ENCODE measurements at places on chromosomes 7 and 10. TPM values are rescaled to one million over a fixed set of nuclear protein-coding genes. Genes with fewer than 3 reads are reported as not detected.

DNA sequence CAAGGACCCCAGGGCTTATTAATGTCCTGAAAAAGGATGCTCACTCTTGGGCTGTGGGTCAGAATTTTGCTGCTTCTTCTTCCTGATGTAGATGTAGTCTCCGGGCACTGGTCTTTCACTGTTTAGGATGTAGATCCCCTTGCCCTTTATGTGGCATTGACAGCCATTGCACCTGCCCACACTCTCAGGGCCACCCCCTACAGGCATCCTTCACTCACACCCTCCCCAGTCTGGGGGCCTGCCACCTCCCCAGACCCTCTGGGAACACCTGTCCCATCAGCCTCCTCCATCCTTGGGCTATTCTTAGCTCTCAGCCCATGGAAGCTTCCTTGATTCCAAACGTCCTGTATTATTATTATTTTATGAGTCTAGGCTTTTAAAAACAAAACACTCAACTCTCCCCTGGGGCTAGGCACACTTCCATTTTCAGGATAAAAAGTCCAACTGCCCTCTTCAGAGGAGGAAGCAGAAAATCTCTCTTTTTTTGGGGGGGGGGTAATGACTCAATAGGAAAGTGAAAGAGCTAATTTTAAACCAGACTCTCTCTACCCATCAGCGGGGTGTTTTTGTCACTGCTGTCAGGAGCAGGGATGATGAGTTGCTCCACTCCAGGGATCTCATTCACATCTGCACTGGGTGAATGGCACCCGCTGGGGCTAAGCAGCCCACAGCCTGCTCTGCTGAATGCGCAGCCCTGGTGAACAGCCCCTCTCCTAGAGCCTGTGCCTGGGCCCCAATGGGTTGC lies 11.5 kb upstream of the KLRG2 start:
- DNase-seq, result no peak

- DNase-seq, result no peak
Measured at GRCh38 chr10:122126763-122127659, 138.0 kb downstream of the TACC2 start.

- DNase-seq, result no peak
Measured at GRCh38 chr7:115708013-115708341, 322.6 kb downstream of the TFEC start.

DNA sequence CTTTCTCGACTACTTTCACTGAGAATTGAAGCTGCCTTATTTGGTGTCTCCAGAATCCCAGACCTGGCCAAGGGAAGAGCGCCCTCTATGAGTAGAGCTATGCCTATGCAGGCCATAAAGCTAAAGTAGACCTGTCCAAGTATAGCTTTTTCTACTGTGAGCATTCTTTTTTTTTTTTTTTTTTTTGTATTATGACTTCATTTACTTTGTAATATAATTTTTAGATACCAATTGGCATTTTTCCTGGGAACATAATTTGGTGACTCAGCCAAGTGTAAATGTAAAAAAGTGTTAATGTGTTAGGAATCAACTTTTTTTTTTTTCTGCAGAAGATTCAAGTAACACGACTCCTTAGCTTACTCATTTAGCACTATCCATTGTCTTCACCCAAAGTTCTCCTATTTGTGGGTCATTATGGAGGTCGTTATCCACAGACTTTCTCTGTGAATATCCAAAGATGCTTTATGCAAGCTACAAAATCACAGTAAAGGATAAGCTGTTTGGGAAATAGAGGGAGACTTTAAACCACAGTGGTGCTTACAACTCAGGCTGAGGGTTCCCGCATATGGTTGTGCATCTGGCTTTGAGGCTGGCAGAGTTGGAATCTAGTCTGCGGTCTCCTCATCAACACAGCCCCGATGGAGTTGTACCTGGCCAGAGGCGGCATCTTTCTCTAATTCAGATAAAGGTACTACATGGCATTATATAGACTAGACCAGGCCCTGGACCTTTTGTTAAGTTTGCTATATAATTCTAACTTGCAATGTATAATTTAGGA lies 1040.2 kb upstream of the SORCS1 start:
- DNase-seq, result no peak

- no peak for DNase-seq
Measured at GRCh38 chr10:111677759-111678158, 505.8 kb downstream of the GPAM start.

DNA sequence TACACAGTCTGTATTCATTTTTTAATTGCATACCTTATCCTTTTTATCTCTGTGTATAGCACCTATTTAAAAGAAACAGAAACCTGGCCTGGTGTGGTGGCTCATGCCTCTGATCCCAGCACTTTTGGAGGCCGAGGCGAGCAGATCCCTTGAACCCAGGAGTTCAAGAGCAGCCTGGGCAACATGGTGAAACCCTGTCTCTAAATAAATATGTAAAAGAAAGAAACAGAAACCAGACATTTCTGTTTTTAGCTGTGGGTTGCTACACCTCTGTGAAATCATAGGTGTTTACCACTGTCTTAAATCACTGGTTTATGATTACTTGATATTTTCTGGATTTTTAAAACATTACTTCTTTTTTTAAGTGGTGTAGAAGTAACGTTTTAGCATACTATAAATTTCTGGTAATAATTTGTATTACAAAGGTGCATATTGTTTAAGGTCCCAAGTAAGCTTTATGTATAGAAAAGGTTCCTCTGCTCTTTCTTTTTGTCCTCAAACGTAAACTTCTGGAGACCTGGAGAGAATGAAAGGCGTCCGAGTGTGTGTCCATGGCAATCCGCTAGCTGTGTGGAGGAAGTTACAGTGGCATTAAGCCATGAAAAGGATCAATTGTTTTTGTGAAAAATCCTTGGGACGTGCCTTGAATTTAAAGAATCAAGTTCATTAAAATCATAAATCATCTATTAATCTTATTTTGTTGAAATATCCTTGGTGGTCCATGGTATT lies 41.1 kb downstream of the PTPRZ1 start:
- DNase-seq, result no peak

DNA sequence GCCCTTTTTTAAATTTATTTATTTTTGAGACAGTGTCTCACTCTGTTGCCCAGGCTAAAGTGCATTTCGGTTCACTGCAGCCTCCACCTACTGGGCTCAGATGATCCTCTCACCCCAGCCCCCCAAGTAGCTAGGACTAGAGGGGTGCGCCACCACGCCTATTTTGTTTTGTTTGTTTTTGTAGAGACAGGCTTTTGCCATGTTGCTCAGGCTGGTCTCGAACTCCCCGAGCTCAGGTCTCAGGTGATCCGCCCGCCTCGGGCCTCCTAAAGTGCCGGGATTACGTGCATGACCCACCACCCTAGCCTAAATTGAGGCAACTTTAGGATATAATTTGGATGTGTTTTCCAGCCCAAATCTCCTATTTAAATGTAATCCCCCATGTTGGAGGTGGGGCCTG lies 805 bp downstream of the ZNF736 start:
- DNase-seq, result no peak

DNA sequence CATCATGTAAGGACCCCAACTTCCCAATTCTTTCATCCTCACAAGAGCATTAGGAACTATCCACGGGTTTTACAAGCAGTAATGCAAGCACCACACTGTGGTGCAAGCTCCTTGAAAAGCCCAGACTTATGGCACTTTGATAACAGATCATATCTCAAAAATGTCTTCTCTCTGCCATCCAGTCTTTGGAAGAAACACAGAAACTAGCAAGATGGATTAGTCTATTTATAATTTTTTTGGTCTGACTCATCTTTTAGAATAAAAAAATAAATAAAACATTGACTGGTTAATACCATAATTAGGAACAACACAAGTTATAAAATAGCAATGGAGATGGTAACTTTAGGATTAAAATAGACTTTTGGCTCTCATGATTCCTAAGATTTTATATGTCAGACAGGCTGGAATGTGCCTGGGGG lies 49.0 kb upstream of the CALD1 start:
- no peak for DNase-seq

DNA sequence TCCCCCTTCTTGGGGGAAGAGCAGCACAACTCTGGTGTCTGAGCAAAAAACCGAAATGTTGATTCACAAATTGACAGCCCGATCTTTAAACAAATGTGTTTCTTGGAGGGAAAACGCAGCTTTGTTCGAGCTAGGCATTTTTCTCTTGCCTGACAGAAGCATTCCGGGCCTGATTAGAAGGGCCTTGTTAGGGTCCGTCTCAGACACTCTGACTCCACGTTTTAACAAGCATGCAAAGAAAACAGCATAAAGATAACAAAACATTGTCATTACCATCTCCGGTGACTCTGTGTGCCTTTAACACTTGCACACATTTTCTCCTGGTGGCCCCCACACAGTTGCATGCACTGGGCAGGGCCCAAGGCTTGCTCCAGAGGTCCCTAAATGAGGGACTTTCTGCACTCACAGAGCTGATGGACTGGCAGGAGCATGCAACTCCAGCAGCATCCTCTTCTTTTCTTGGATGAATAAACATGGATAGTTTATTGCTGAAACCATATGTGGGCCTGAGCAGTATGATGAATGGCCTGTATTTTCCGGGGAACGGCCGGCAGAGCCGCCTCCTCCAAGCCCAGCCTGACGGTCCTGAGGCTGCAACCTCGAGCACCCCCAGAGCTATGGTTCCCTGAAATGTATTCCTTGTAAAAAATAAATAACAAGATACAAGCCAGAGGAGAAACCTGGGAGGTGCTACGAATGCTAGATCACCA lies 50.9 kb downstream of the EBF3 start:
- DNase-seq, result no peak

GRCh38 chr10:93186653-93187052 lies 113.0 kb downstream of the CYP26A1 start:
- no peak for DNase-seq

DNA sequence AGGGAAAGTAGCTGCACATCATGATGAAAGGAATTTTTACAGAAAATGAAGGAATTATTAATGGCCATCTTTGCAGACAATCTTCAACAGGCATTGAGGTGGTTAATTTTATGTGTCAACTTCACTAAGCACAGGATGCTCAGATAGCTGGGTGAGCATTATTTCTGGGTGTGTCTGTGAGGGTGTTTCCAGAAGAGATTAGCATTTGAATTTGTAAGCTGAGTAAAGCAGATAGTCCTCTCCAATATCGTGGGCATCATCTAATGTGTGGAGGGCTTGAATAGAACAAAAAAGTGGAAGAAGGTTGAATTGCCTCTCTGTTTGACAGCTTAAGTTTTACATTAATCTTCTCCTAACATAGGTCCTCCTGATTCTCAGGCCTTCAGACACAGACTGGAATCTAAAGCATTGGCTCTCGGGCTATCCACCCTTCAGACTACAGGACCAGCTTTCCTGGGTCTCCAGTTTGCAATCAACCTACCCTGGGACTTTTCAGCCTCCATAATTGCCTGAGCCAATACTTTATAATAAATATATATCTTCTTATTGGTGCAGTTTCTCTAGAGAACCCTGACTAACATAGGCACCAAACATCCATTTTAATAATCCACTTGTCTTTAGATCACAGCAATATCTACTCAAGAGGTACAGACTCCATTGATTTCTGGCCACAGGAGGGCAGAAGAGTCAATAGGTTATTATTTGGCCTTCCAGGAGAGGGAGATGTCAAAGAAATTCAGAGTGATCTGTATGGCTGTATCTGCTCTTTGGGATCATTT lies 10.5 kb upstream of the CRPPA start:
- no peak for DNase-seq

- DNase-seq, result no peak
Measured at GRCh38 chr10:95336702-95337101, 45.9 kb upstream of the PDLIM1 start.

DNA sequence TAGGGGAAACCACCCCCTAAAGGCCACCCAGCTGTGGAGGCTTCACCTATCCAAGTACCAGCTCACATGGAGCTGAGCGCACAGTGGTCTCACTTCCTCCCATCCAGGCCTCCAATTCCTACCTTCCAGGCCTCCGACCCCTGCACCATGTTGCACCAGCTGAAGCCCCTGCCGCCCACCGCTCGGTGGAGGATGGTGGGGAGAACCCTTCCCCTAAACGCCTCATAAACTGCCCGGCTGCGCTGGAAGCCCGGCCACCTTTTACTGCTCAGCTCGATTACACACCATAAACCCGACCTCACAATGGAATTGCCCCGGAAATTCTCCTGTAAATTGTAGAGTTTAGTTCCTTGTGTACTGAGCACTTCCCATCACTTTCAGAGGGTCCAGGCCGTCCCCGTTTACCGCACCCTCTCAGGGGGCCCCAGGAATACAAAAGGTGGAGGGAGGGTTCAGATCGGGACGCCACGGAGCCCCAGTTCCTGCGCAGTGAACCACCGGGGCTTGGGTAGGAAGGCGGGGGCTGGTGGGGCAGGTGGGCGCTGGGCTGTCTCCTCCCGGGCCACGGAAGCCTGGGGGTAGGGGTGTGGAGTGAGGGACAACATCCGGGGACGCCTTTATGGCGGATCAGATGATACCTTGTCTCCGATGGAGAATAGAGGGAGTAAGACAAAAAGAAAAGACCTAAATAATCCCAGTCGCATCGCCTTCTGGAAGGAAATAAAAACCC lies 1.4 kb upstream of the HOXA7 start:
- no peak for DNase-seq

DNA sequence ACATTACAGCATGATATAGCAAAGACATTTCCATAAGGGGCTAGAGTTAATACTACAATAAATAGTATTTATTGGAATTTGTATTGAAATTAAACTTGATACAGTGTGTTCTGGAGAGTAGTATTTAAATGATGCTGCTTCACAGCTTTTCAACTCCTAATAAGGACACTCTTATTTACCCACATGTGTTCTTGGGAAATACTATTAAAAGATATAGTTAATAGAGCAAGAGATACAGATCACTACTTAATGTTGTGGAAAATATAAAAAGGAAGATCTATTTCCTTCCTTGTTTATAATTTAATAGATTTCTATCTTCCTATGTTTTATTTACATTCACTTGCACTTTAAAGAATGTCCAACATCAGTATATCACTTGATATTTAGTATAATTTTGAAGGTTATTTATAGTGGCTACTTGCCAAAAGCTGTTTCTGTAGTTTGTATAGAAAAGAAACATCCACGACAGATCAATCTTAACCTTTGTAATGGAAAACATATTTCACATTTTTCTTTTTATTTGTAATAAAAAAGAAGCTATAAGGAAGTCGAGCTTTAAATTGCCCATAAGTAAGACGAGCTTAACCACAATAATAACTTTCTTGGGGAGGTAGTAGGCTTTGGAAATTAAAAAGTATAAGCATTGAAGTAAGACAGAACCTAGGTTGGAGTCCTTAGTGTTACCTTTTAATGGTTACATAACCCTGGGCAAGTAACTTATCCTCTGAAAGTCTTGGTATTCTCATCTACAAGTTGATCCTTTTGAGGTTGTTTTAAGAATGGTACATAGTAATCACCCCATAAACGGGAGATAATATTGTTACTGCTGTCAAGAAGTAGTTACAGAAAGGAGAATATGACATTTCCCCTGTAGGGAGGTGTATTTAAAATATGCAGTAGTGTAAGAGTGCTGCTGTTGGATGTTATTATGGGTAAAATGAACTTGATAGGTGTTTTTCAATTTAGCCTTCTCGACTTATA lies 32.8 kb downstream of the CPED1 start:
- no peak for DNase-seq

- DNase-seq, result no peak
Measured at GRCh38 chr10:122992031-122992585, 11.9 kb downstream of the PSTK start.

- DNase-seq, result no peak
Measured at GRCh38 chr10:6674291-6674690, 94.2 kb upstream of the PRKCQ start.

- no peak for DNase-seq
Measured at GRCh38 chr7:102991077-102991539, 78.3 kb downstream of the LRRC17 start.

The PCDH15 gene
- 3.0 TPM for total RNA-seq

The PHKG1 gene
- total RNA-seq, result 0.99 TPM

The CC2D2B gene
- 0.46 TPM for total RNA-seq

The RELN gene
- 0.52 TPM for total RNA-seq

The FBXO24 gene
- total RNA-seq, result 0.46 TPM

The CYTH3 gene
- 66.6 TPM for total RNA-seq

The NOBOX gene
- total RNA-seq, result not detected

The TBXAS1 gene
- total RNA-seq, result 3.5 TPM

The PROSER2 gene
- total RNA-seq, result 8.8 TPM

Data from osteocyte (in vitro differentiated cells).